Activated CD4-positive, alpha-beta T cell treated with anti-CD3 and anti-CD28 coated beads, Interleukin-10, Interleukin-2, amounts not matched to agents 100 ng/mL and 50 ng/mL, durations not matched to agents 16 hours and 8 hours (primary cell): ENCODE measurements at places on chromosomes 13 and 19.

GRCh38 chr19:29963576-29963975, 21.5 kb downstream of the URI1 start:
- no peak for DNase-seq

GRCh38 chr13:99075268-99076191, 97.7 kb upstream of the DOCK9 start:
- peak; percentile 38 for DNase-seq

- DNase-seq: no peak
Observed at GRCh38 chr19:4566402-4567051, 7.0 kb upstream of the SEMA6B start.

DNA sequence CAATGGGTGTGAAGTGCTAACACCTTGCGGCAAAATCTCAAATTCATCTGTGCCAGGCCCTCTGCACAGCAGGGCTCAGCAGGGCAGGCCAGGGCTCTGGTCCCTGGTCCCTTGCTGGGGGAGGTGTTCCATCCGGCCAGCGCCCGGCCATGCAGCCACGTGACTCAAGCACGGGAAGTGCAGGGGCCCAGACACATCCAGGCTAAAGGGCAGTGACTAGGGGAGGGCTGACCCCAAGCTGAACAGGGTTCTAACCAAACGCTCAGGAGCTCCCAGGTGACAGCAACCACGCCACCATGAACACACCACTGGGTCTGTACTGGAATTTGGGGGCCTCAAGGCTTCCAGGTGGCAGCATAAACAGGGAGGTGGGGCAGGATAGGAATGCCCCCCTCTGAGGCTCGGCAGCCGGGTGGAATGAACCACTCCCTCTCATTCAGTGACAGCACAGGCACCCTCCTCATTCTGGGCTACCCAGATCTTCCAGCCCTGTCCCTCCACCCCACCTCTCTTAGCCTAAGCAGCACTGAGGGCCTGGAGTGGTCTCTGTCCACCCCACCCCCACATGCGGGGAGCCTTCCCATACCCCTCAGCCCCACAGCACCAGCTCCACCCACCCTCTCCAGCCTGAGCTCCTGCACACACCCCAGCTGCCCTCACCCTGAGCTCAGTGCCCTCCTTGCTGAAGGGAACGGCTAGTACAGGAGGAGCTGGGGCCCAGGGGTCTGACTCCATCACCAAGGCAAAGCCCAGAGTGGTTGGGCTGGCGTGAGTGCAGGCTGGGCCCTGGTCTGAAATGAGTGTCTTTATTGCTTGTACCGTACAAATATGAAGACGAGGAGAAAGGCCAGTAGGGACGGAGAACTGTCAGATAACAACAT, 5.3 kb upstream of the CCNP start:
- DNase-seq: no peak

DNA sequence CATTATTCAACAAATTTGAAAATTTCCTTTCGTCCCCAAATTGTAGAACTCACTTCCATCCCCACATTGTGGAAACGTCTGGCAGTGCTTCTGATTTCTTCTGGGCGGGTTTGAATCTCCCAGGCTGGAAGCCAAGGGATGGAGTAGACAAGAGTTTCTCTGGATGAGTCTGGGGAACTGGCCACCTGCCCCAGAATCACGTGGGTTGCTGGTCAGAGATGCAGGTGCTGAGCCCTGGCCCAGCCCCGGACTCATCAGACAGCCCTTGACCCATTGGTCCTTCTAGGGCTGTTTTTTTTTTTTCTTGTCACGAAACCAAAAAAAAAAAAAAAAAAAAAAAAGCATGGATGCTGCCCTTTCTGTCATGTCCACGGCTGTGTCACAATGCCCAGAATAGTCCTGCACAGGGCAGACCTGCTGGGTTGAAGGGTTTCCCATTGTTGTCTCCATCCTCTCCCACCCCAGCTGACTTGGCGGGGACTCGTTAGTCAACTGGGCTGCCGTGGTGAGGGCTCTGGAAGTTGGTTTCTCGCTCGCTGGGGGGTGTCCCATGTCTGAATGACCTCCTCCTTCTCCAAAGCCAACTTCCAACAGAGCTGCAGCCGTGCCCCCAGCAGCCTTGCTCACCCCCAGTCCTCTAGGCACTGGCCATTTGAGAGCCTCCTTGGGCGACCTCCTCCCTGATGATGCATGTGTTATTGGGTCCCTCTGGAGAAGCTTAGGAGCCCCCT, 12.8 kb downstream of the CHST8 start:
- no peak for DNase-seq

GRCh38 chr13:23637829-23638228, 67.6 kb downstream of the TNFRSF19 start:
- no peak for DNase-seq

GRCh38 chr19:19276851-19277250, 3.8 kb upstream of the TM6SF2 start:
- no peak for DNase-seq

DNA sequence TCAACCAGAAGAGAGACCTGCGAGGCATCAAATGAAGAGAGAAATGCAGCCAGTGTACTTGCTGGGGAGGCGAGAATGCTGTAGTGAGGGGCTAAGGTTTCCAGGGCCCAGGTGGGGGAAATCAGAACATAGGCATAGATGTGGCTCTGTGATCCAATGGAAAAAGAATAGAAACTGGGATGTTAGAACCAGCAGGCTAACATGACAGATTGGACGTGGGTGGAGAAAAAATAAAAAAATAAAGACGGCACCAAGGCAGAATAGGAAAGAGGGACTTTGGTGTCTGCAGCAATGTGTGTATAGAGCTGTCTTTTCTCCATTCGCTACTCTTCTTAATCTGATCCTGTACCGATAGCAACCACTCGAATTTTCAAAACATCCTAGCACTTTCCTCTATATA, 381.0 kb upstream of the NBEA start:
- no peak for DNase-seq
